ENCODE measurements at places on chromosomes 1 and 21.

GRCh38 chr1:224700918-224701531, 84.9 kb downstream of the CNIH3 start:
- no peak for DNase-seq

GRCh38 chr1:38153778-38154470, 107.3 kb upstream of the POU3F1 start:
- no peak for DNase-seq

DNA sequence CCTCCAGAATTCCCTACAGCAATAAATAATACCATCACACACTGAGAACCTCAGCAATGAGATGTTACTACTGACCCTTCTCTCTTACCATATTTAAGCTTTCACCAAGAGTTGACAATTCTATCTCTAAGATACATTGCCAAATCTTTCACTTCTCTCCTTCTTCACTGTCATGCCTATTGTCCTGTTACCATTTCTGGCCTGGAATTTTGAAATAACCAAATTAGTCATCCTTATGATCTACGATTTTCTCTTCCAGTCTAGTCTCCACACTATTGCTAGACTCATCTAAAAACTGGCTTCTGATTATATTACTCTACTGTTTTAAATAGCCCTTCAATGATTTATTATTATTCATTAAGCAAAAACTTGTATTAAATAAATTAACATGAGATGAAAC, 656.1 kb upstream of the ADGRL4 start:
- no peak for DNase-seq

DNA sequence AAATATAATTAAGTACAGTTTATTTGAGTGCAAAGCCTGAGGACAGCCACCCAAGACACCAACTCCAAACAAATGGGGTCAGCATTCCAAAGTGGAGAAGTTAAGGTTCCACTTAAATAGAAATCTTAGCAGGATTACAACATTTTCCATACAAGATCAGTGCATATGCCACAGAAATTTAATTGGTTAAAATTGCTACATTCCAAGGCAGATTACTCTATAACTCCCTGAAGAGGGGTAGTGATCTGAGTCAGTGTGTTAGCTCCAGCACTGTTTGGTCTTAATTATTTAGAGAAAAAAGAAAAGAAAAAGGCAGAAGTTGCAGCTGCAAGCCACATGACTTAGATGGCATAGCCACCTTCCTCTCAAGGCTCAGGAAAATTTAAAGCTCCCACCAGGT, 297.5 kb downstream of the HHIPL2 start:
- DNase-seq: no peak

- no peak for DNase-seq
Observed at GRCh38 chr1:230943048-230943593, 35.5 kb downstream of the TTC13 start.

- no peak for DNase-seq
Observed at GRCh38 chr1:200302192-200302920, 107.5 kb downstream of the ZNF281 start.

Measured in skeletal muscle cell (primary cell).